ENCODE measurements at places on chromosomes 4 and X. TPM values are rescaled to one million over a fixed set of nuclear protein-coding genes. Genes with fewer than 3 reads are reported as not detected.

Gene TGIF2LX
- not detected for total RNA-seq

Gene MEPE
- not detected for total RNA-seq

Gene RNF212
- 0.37 TPM for total RNA-seq

Gene HDX
- total RNA-seq = 1.2 TPM

Gene PPP1R2C
- total RNA-seq = not detected

Gene TMEM156
- total RNA-seq = 0.49 TPM

Gene NCAPG
- total RNA-seq = 2.3 TPM

Gene STK26
- 4.5 TPM for total RNA-seq

Gene GATB
- total RNA-seq = 19.2 TPM

Gene ARHGAP36
- total RNA-seq = not detected

Gene DRD5
- total RNA-seq = not detected

Gene CITED1
- not detected for total RNA-seq

Gene USP17L25
- total RNA-seq = not detected

Gene WDFY3
- 56.8 TPM for total RNA-seq

Gene NDUFA1
- total RNA-seq = 67.8 TPM

Gene DSPP
- not detected for total RNA-seq

Gene CSAG3
- total RNA-seq = not detected

Gene FAT1
- 97.8 TPM for total RNA-seq

Gene CORIN
- 2.0 TPM for total RNA-seq

Gene MAGEH1
- 36.4 TPM for total RNA-seq

Gene ALB
- total RNA-seq = not detected

Gene FRAS1
- 2.7 TPM for total RNA-seq

Gene ITIH6
- not detected for total RNA-seq

Gene S100P
- not detected for total RNA-seq

Gene MAGEA10
- not detected for total RNA-seq

Gene SMIM43
- 4.5 TPM for total RNA-seq

Gene SYTL4
- total RNA-seq = 2.0 TPM

Gene IL21
- total RNA-seq = not detected

Gene FAM133A
- not detected for total RNA-seq

Gene UGT8
- not detected for total RNA-seq

Gene DUSP21
- not detected for total RNA-seq

Gene SLC6A14
- total RNA-seq = not detected

Data from cardiac ventricle fibroblast (primary cell).